ENCODE measurements at places on chromosomes 11 and 22. TPM values are rescaled to one million over a fixed set of nuclear protein-coding genes. Genes with fewer than 3 reads are reported as not detected.

- no peak for DNase-seq
Measured at GRCh38 chr11:130209954-130210854, 50.6 kb downstream of the ST14 start.

The RAD9A gene
- total RNA-seq: 49.3 TPM

- no peak for DNase-seq
Measured at GRCh38 chr11:19448651-19449050, 207.9 kb upstream of the E2F8 start.

DNA sequence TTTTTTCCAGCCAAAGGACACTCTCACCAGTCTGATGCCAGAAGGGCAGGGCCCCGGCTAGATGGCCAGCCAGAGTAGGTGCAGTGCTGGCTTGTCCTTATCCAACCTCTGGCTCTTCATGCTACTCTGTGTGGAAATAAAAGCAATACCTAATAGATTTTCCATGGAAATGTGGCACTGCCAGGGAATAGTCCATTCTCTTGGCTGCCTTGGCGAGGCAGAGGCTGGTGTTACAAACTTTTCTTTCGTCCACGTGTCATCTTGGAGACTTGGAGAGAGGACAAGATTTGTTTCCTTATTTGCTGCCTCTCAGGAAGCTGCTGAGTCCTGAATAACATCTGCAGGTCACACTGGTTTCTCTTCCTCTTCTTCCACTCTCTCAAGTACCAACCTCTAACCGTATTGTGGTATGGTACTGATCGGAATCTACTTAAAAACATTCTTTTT is 17.2 kb upstream of the C1QTNF4 start:
- no peak for DNase-seq

The RASGRP2 gene
- 300 TPM for total RNA-seq

- no peak for DNase-seq
Measured at GRCh38 chr11:80868831-80869230, 1428.0 kb upstream of the TENM4 start.

The FAM118A gene
- total RNA-seq: 35.6 TPM

- no peak for DNase-seq
Measured at GRCh38 chr11:8342821-8343681, 79.4 kb upstream of the LMO1 start.

- no peak for DNase-seq
Measured at GRCh38 chr22:41280854-41281253, 5.1 kb downstream of the RANGAP1 start.

GRCh38 chr11:4125141-4125540 is 30.5 kb downstream of the RRM1 start:
- no peak for DNase-seq

DNA sequence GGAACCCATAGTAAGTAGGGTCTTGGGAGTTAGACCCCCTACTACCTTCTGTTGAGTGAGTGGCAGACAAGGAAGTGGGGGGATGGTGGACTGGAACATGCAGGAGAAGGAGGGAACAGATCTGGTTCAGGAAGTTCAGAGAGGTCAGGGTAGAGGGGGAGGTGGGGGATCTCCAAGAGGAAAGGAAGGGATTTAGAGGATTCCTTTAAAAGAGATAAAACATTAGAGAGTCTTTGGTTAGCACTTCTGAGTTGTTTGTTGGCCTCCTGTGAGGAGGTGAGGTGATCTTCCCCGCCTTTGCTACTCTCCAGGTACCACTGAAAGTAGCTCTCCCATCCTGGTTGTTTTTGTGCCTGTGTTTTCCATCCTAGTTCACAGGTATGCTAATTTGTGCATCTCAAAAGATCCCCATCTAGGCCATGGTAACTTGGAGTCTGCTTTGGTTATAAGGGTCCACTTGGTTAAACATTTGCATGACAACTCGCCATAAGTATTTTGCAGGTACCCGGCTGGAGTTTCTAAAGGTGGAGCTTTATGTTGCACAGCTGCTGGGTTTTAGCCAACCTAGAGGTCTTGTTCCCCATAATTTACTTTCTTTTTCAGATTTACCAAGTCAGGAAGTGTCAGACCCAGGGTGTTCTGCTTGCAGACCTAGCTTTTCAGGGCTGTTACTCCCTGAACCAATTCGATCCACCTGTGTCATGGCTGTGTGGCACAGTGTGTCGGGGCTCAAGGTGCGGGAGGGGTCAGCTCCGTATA is 79.3 kb upstream of the SORL1 start:
- DNase-seq: peak; percentile 12

The CDHR5 gene
- total RNA-seq: not detected

- no peak for DNase-seq
Measured at GRCh38 chr11:110948112-110948511, 235.9 kb upstream of the ARHGAP20 start.

- no peak for DNase-seq
Measured at GRCh38 chr22:49449377-49449776, 378.3 kb downstream of the BRD1 start.

DNA sequence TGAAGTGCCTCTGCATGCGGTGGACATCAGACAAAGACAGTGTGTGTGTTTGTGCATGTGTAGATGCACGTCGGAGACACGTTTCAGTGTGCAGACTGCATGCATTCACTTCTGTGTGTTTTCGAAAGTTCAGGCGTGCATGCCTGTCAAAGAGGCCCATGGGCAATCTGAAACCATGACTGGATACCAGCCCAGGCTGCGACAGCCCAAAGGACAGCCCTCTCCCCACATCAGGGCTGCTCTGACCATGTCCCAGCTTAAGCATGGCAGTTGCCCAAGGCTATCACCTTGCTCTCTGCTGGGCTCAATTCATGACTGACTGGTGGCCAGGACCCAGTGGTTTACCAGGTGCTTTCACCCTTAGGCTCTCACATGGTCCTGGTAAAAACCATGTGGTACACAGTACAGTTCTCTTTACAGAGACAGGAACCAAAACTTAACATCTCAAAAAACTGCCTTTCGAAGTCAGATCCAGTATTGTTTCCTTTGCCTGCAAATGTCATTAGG is 423.7 kb upstream of the CADM1 start:
- no peak for DNase-seq

GRCh38 chr11:101914341-101914737 is 471 bp upstream of the CEP126 start:
- no peak for DNase-seq

The SLC22A12 gene
- not detected for total RNA-seq

The ANO3 gene
- total RNA-seq: not detected

- DNase-seq: no peak
Measured at GRCh38 chr11:73366953-73367352, 9.2 kb upstream of the RELT start.

The OR5A1 gene
- not detected for total RNA-seq

The ZNF280B gene
- total RNA-seq: 1.9 TPM

- DNase-seq: no peak
Measured at GRCh38 chr11:79139900-79140299, 300.9 kb downstream of the TENM4 start.

The MMP13 gene
- total RNA-seq: not detected

DNA sequence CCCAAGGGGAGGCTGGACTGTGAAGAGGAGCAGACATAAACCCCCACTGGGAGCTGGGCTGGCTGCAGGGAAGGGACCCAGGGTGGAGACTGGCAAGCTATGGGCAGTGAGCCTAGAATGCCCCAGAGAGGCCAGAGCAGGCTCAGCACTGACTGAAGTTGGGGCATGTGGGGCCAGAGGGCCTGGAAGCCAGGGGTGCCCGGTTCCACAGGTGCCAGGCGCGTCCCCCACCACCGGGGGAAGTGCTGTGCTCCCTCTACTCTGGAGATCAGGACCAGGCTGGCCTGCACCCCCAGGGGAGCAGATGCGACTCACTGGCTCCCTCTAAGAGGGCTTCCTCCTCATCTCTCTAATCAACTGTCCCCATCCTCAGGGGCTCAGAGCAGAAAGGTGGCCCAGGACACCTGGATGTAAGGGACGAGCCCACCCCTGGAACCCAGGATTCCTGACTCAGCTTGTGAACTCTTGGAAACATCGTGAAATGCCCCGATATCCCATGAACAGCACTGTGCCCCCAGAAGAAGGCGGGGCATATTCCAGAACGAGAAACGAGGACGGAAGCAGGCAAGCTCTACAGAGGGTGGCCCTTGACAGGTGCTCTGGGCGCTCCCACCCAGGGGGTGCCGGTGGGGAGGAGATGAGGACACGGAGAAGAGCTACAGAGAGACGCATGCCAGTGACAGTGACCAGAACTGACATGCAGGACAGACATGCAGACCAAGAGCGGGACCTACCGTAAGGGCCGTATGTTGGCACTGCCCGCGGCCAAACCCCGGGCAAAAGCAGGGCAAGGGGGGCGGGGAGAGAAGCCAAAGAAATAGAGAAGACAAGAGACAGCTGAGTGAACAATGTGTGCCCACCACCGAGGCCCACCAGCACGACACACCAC is 20.4 kb downstream of the MAFF start:
- DNase-seq: no peak

DNA sequence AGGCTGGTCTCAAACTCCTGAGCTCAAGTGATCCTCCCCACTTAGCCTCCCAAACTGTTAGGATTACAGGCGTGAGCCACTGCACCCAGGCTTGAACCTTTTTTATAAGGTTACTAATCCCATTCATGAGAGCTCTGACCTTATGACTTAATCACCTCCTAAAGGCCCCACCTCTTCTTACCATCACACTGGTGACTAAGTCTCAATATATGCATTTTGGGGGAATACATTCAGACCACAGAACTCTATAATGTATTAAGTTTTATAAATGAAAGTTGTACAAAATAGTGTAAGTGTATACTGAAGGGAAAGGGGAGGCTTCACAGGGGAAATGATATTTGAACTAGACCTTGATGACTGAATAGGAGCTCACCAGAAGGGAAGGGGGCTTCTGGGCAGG is 28.4 kb upstream of the RBFOX2 start:
- DNase-seq: no peak

DNA sequence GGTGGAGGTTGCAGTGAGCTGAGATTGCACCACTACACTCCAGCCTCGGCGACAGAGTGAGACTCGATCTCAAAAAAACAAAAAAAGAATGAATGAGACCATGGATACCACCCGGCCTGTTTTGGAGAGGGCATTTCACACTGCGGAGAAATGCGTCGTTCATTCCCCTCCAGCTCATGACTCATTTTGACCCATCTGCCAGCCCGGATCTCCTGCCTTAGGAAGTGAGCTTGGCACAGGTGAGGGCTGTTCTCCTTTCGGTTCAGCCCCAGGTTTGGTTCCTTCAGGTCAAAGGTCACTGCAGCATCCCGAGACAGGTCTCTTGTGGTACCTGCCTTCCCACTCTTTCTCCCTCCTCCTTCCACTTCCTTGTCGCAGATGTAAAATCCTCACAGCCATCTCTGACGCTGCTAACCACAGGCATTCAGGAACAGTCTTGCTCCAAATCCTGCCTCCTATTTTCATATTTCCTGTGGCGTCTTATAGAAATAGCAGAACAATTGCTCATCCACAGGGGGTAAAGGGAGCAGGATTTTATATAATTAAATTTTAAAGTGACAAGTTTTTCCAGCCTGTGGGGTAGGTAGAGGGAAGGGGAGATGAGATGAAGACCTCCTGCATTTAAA is 517.9 kb downstream of the NTM start:
- DNase-seq: no peak

DNA sequence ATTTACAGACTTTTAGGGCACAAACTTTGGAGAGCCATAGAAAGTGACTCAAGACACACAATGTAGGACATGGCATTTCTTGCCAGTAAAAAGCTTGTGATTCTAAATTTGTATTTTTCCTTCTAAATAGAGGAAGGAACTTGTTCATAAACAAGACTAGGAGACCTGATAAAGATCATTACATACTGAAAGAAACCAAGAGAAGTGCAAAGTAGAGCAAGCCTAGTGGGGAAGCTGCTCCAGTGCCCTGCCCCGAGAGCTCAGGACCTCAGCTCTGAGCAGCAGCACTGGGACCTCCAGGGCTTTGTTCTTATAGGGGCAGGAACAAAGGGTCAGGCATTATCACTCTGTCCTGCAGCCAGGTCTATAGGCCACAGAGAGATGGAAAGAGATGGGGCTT is 7.2 kb downstream of the IRAG1 start:
- DNase-seq: no peak

DNA sequence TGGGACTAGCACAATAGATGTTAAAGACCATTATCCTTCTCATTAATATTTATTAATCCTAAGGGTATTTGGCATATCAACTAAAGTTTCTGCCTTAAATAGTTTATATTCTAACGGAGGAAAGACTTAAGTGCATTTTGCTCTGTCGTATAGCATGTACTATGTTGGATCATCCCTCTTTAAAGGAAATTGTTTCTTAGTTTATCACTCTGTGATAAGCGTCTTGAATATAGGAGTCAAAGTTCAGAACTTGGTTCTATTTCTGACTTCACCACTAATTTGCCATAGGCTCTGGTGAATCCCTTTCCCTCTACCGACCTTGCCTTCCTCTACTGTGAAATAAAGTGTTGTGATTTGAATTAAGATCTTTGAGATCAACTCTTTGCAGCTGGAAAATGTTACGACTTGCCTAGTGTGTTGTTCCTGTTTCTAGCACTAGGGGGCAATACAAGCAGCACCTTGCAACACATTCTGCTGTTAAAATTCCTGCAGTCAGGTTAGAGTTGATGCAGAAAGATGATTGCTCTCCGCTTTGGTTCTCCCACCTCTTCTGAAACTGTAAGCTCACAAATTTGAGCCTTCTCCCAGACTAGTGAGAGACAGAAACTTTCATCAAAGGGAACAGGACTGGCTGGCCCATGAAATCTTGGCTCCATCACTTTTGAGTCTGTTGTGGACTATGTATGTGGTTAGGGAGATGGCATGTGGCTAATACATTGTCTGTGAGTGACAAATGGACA is 27.8 kb upstream of the ZNRF3 start:
- DNase-seq: peak; percentile 62

The GCAT gene
- 12.0 TPM for total RNA-seq

The GLYAT gene
- total RNA-seq: not detected

The ZBTB16 gene
- 7.6 TPM for total RNA-seq

Measured in activated CD4-positive, alpha-beta T cell treated with anti-CD3 and anti-CD28 coated beads, Interleukin-2, amount 10 ng/mL, durations not matched to agents 7 days and 5 days (primary cell).